ENCODE measurements at places on chromosomes 12 and 14.
A peak's percentile ranks its signal among the peaks of the same experiment; 100 is the strongest.

GRCh38 chr12:70966996-70967790 lies 46.7 kb upstream of the PTPRR start:
- no peak for DNase-seq

GRCh38 chr12:67661311-67662021 lies 12.9 kb downstream of the DYRK2 start:
- no peak for DNase-seq

GRCh38 chr14:72594099-72594901 lies 299.6 kb downstream of the DPF3 start:
- peak; percentile 10 for DNase-seq

DNA sequence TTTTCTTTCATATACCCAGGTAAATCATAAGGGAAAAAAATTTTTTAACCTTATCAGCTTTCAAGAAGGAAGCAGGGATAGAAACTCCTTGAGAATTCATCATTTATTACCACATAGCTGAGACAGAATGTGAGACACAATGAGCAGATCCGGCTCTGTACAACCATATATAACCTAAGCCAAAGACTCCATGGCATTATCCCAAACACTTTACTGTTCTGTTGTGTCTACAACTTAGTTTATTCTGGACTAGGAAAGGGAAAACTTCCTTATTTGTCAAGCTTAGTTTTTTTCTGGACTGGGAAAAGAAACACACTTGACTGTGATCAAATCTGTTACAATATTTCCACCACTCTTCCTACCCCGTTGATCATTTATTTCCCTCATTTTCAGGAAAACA lies 38.3 kb upstream of the CATSPERB start:
- DNase-seq, result no peak

- DNase-seq, result no peak
These were observed 128.1 kb upstream of the ARID2 start for GRCh38 chr12:45601390-45601789.

DNA sequence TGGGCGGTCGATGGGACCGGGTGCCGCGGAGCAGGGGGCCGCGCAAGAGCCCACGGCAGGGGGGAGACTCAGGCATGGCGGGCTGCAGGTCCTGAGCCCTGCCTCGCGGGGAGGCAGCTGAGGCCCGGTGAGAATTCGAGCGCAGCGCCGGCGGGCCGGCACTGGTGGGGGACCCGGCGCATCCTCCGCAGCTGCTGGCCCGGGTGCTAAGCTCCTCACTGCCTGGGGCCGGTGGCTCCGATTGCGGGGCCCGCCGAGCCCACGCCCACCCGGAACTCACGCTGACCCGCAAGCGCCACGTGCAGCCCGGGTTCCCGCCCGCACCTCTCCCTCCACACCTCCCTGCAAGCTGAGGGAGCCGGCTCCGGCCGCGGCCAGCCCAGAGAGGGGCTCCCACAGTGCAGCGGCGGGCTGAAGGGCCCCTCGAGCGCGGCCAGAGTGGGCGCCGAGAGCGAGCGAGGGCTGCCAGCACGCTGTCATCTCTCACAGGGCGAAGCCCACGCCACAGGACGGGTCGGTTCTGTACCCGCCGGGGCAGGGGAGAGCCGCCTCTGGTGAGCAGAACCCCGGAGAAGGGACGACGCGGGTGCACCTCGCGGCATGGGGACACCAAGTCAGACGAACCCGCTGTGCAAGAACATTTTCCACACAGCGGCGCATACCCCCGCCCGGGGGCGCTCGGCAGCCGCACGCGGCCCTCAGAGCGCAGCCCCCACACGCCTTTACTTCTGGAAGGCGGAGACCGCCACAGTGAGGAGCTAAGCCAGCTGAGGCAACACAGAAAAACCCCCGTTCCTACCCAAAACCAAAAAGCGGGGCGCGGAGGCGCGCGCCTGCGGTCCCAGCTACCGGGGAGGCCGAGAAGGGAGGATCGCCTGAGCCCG lies 1.2 kb upstream of the SIVA1 start:
- no peak for DNase-seq

GRCh38 chr12:109131154-109132050 lies 15.0 kb downstream of the ACACB start:
- DNase-seq, result no peak

- no peak for DNase-seq
These were observed 448.3 kb downstream of the PCNX1 start for GRCh38 chr14:71355324-71356201.

- no peak for DNase-seq
These were observed at the start of gene AQP2 for GRCh38 chr12:49950273-49951251. Gene AQP2 (plus strand): TSS chr12:49950737. CDS start chr12:49950831, 94 bp downstream.

DNA sequence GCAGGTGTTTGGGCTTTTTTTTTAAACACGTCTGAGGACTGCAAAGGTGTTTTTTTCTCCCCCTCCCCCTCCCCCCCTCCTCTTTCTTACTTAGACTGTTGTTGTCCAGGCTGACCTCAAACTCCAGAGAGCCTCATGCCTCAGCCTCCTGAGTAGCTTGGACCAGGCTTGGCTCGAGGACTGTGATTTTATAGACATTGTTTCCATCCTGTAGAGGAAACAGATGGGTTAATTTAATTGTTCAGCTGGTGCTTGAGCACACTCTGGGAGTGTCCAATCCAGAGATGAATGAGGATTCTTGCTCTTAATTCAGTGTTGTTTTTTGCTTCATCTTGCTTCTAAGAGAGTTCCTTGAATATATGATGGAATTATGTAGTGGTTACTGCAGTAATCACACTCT lies 42.1 kb downstream of the RASSF3 start:
- no peak for DNase-seq

GRCh38 chr12:6092784-6093722 lies 31.4 kb downstream of the VWF start:
- DNase-seq, result no peak

GRCh38 chr14:104555430-104556255 lies 23.9 kb upstream of the C14orf180 start:
- DNase-seq, result no peak

DNA sequence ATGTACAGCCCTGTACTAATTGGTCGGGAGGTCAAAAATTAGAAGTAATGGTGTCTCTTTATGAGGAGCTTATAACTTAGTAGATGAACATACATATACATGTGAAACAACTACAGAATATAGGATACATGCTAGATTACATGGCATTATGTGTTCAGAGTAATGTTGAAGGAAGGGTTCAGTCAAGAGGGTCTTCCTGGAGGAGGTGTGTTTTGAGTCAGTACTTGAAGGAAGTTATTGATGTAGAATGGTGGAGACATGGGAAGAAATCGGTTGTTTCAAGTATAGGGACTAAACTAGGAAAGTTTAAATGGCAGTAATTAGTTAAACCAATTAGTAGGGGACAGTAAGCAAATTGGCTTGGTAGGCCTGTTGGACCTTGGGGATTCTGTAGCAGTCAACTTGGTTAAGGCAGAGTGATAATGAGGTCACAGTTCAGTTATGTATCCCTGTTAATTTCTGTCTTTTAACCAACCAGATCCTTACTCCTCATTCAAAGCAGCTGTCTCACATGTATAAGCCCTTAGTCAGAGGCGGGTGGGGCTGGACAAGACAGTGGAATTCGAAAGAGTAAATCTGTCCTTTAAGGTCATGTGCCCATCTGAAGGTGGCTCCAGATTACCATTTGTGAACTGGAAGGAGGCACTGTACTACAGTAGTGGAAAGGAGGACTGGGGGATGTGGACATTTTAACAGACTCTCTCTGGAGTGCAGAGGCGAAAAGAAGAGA lies 3.5 kb upstream of the ANKRD52 start:
- DNase-seq, result no peak

DNA sequence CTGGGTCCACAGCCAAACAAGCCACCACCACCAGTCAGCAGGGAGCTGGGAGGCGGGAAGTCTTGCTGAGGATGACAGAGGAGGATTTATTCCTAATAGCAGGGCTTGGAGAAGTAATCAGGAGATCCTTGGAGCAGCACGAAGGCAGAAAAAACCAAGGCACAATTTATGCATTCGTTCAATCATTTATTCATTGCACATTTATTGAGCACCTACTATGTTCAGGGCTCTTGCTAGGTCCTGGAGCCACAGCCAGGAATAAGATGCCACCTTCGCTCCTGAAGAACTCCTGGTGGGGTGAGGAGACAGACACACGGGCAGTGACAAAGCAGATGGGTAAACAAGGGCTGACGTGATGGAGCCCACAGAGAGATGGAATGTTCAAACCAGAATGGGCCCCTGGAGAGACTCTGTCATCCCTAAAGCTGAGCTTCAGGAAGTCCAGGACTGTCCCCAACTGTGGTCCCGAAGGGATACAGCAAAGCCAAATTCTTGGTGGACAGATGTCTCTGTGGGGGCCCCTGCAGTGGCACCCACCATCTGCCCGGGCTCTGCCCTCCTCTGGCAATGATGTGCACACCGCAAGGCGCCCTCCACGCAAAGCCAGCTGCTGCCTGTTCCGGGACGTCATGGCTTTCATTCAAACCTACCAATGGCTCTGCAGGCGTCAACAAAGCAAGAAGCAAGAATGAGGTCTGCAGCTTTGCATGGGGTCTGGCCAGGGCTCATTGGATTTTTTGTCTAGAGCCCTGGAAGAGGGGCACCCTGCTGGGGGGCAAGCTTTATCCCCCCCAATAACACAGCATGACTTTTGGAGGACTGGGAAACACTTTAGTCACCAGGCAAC lies 3.0 kb upstream of the TESC start:
- DNase-seq, result no peak

GRCh38 chr14:24095271-24096068 lies 1.4 kb downstream of the PCK2 start:
- DNase-seq, result peak; percentile 29

DNA sequence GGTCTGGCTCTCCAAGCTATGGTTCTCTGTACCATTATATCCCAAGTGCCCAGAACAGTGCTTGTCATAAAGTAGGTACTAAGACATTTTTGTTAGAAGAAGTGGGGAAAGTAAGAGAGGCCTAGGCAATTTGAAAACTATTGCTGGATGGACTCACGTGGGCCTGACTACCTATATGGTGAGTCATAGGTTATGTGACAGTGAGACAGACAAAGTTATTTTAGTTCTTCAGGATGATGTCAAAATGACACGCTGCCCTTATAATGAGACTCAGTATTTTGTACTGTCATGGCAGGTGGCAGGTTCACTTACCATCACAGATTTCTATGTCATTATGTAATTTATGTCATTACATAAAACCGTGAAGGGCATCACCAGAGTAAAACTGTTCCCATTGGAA lies 53.1 kb downstream of the PARP11 start:
- DNase-seq, result no peak

- DNase-seq, result no peak
These were observed 365.3 kb downstream of the NUAK1 start for GRCh38 chr12:105773471-105773870.

GRCh38 chr12:51270951-51271518 lies 820 bp upstream of the SMAGP start:
- no peak for DNase-seq
